NCI-H1105 (cell line): ENCODE measurements at places on chromosomes 16 and 17.

- no peak for DNase-seq
Measured at GRCh38 chr16:30721167-30721566, 22.2 kb downstream of the SRCAP start.

GRCh38 chr16:162271-162991 lies 3.3 kb upstream of the HBM start:
- no peak for DNase-seq

GRCh38 chr16:11310997-11311561 lies 29.9 kb upstream of the PRM1 start:
- DNase-seq, result no peak

DNA sequence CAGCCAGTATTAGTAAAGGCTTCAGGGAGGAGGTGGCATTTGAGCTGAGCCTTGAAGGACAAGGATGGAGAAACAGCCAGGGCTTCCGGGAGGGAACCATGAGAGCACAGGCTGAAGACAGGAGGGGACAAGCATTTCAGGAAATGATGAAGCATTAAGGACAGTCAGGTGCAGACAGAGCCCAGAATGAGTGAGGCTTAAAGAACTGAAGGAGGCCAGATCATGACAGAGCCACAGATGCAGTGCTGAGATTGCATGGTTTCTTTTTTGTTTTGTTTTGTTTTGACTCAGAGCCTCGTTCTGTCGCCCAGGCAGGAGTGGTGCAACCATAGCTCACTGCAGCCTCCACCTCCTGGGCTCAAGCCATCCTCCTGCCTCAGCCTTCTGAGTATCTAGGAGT lies 211.5 kb downstream of the SOX9 start:
- no peak for DNase-seq

DNA sequence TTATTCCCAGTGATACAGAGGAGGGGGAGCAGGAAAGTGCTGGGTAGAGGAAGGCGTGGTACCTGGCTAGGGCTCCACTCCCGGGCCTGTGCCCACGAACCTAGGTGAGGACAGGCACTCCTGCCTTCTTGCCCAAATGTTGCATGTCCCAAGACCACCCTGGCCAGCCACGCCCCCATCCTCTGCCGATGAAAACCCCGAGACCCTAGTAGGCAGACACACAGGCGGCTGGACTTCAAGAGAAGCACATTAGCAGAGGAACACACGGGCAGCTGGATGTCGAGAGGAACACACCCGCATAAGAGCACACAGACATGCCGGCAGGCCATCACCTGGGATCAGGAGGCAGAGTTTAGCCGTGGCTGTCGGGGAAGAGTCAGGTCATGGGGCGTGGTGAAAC lies 1386.5 kb upstream of the GOT2 start:
- no peak for DNase-seq

DNA sequence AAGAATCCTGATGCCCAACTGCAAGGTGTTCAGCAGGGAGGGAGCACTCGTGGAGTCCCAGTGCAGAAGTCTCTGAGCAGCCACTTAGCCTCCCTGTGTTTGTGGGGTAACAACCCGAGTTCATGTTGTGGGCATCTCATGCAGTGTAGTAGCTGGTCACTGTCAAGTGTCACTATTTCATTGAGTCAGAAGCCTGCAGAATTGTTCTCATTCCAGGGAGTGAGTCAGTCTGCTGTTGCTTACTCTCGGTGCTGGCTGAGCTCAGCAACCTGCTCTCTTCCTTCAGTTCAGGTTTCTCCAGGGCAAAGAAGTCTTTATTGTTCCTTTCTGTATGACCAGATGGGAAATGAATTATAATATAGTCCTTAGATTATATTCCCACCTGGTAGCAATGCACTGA lies 24.1 kb downstream of the HMOX2 start:
- no peak for DNase-seq

DNA sequence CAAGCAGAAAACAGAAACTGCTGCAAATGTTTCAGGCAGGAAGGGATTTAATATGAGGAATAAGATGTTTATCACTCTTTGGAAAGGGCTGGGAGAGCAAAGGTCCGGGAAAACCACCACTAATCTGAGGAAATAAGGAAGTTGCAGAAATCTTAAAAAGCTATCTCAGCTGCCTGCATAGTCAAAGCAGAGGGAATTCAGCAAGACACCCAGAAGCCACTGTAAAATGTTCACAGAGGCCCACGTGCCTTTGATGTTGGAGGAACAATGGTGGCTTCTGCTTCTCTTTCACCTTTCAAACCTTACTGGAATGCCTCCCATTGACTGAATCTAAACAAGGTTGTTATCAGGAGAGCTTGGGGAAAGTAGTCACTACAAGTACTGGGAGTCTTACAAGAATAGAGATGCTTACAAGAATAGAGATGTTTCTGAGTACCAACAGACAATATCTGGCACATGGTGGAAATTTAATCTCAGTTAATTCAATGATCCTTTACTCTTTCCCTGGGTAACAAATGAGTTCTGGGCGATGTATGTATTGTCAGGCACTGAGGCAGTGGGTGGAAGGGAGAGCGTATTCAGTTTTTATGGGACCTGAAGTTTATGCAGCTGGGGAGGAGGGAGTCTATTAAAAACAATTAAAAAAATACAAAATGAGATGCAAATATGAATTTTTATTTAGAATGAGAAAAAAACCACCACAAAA lies 56.1 kb upstream of the MED13 start:
- no peak for DNase-seq

GRCh38 chr17:53649201-53649600 lies 173.5 kb upstream of the KIF2B start:
- DNase-seq, result no peak

GRCh38 chr17:82087961-82088837 lies 9.8 kb downstream of the FASN start:
- no peak for DNase-seq

- DNase-seq, result no peak
Measured at GRCh38 chr17:17410357-17410756, 66.4 kb upstream of the MED9 start.
